ENCODE measurements at places on chromosomes 16 and 17. TPM values are rescaled to one million over a fixed set of nuclear protein-coding genes. Genes with fewer than 3 reads are reported as not detected.

DNA sequence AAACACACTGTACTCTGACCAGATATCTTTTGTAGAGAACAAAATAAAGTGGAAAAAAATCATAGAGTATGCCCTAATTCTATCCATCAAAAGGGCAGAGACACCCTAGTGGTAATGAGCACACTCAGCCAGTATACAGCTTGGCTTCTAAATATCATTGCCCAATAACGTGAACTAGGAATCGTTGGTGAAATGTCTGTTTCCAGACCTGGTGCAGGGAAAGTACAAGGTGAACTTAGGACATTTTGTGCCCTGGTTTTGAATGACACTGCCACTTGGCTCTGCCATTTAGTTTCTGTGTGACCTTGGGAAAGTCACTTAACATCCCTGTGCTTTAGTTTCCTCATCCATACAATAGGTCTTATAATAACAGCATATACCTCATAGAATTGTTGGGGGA lies 13.7 kb downstream of the AMFR start:
- DNase-seq: no peak

The FLYWCH1 gene
- total RNA-seq: 58.5 TPM

- DNase-seq: no peak
Observed at GRCh38 chr16:17433577-17434451, 36.9 kb downstream of the XYLT1 start.

DNA sequence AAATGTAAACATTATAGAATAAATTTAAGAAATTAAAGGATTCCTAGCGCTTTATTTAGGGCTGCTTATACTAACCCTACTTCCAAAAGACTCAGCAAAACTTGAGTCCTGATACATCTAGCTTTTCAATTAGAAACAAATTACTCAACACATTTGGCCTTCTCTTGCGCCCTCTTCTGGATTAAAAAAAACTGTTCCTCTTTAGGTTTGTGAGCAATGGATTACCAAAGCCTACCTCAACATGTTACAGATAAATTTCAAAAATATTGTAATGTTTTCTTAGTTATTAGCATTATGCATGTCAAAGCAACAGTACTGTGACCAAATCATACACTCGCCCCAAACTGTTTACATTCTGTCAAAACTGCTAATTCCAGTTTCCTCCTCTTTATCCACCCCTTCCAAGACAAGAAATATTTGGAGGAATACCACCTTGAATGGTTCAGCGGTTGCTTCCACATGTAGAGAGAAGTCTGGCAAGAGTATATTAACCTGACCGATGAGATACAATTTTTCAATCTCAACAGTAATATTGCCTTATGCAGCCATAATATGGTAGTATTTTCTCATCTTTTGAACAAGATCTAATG lies 2.7 kb downstream of the NUFIP2 start:
- peak; percentile 58 for DNase-seq

- DNase-seq: peak; percentile 69
Observed at GRCh38 chr16:17350207-17350606, 120.6 kb downstream of the XYLT1 start.

GRCh38 chr17:58568044-58568799 lies 53.8 kb upstream of the MTMR4 start:
- no peak for DNase-seq

The MAP3K14 gene
- total RNA-seq: 3.6 TPM

DNA sequence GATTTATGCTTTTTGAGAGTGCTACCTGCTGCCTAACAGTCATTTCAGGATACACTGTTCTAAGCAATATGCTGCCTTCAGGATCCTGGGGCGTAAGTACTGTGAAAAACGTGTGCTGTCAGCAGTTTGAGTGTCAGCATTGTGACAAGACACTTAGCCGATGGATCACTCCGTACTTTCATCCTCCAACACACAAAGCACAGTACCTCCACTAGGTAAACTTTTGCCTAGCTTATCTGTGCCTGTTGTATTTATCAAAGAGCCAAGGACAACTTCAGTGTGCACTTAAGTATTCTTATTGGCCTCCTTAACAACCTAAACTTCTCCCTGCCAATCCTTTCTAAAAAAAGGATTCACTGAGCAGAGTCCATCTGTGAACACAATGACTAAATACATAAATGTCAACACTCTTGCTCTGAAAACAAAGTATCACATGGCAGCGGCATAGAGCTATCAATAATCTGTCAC lies 33.8 kb upstream of the PHLPP2 start:
- DNase-seq: no peak

DNA sequence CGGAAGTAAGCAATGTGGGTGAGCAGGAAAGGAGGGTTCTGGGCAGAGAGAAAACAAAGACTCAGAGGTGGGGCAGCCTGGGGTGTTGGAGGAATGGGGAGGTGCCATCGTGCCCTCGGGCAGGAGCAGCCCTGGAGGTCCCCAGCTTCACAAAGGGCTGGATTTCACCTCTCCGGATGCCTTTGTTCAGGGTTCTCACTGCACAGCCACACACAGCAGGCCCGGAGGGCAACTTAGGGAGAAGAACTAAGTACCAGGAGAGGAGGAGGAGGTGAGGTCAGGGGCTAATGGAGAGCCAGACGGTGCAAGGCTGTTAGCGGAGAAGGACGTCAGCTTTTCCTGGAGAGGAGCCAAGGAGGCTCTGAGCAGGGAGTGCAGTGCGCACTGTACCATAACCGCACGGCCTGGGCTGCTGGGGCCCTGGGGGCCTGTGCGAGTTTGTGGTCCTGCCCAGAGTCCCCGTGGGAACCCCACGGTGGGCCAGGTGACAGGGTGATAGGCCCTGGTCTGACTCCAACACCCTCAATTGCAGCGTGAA lies 9.3 kb downstream of the ARRB2 start:
- DNase-seq: no peak

- DNase-seq: no peak
Observed at GRCh38 chr16:84765616-84766580, 53.9 kb upstream of the CRISPLD2 start.

GRCh38 chr17:47095268-47095667 lies 93.8 kb downstream of the CDC27 start:
- DNase-seq: no peak

GRCh38 chr17:8631554-8631877 lies 991 bp upstream of the MYH10 start:
- DNase-seq: no peak

- peak; percentile 89 for DNase-seq
Observed at GRCh38 chr17:63675607-63676546, 24.0 kb downstream of the LIMD2 start.

DNA sequence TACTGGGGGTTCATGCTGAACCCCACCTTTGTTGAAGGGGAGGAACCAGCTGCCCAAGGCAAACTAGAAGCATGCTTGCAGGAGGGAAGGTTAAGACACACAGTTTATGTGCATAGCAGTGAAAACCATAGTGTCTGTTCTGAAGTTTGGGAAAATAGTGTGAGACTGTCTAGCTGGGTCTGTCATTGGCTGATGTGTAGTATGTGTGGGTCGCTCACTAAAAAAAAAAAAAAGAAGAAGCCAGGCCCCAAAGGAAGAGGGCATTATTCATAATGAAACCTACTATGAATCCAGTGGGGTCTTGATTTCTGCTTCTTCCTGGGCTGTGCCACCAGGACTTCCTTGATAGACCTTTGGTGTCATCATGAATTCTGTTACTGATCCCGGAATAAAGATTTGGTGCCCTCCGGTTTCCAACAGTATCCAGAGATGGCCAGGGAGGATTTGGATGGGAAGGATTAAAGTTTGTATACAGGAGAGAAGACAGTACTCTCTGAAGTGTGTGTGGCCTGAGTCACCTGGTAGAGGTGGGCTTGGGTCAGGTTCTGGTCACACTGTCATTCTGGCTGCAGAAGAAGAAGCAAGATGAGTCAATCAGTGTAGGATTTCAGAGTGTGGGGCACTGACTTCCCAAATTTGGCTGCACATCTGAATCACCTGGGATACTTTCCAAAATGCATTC lies 220.3 kb downstream of the PRKCA start:
- DNase-seq: no peak

DNA sequence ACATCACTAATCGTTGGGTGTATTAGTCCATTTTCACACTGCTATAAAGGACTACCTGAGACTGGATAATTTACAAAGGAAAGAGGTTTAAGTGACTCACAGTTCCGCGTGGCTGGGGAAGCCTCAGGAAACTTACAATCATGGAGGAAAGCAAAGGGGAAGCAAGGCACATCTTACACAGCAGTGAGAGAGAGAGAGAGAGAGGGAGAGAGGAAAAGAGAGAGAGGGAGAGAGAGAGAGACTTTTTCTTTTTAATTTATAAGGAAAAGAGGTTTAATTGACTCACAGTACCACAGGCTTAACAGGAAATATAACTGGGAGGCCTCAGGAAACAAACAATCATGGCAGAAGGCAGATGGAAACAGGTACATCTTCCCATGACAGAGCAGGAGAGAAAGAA lies 41.7 kb downstream of the CNGB1 start:
- DNase-seq: no peak

The KRT36 gene
- total RNA-seq: not detected
